ENCODE measurements at places on chromosomes 6 and 20. TPM values are rescaled to one million over a fixed set of nuclear protein-coding genes. Genes with fewer than 3 reads are reported as not detected.

CGAS gene
- 6.3 TPM for total RNA-seq

TMEM63B gene
- 43.2 TPM for total RNA-seq

PDE10A gene
- total RNA-seq, result 0.11 TPM

DNA sequence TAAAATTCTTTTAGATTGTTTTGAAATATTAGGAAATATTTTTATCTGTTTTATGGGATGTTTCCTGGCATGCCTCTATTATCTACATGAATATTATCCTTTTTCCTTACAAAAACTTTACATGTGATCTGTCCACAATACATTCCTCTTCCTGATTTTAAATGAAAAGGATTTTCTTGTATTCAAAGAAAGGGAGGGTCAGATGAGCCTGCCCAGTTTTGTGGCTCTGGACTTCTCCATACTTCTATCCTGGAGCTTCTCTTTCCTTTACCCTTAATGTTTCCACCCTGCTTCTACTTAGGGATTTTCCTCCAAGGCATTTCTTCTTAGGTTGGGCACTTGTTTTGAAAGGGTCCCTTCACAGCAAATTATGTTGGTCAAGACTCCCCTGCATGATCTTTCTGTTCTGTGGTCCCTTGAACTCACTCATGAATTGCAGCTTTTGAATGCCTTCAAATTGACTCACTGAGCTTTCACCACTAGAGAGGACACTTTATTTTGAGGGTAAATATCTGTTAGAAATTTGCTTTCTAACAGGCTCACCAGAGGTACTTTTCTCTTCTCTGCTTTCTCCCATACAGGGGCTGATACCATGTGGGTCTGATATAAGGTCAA lies 104.9 kb downstream of the CENPW start:
- no peak overlapping the region for H3K4me3 ChIP-seq
- H3K27me3 ChIP-seq, result no peaks in the 10 kb centered on the region
- H3K36me3 ChIP-seq, result no peaks in the 10 kb centered on the region

- no peak overlapping the region for H3K27ac ChIP-seq
- no peaks in the 10 kb centered on the region for H3K4me1 ChIP-seq
- H3K4me3 ChIP-seq, result no peak overlapping the region
- H3K36me3 ChIP-seq, result no peaks in the 10 kb centered on the region
- H3K27me3 ChIP-seq, result 0 out of 2 replicates have a peak, but pooled peaks cover 4% of the 10 kb centered on the region
These were observed 9.4 kb downstream of the PACSIN1 start for GRCh38 chr6:34475238-34475682.

GRCh38 chr20:2285193-2285592 lies 10.6 kb upstream of the TGM3 start:
- no peak overlapping the region for H3K4me3 ChIP-seq
- no peak overlapping the region for H3K27ac ChIP-seq
- no peaks in the 10 kb centered on the region for H3K27me3 ChIP-seq
- DNase-seq, result no peak
- H3K36me3 ChIP-seq, result no peaks in the 10 kb centered on the region

GRCh38 chr20:63509088-63509564 lies 10.2 kb upstream of the EEF1A2 start:
- DNase-seq, result peak; percentile 37
- peaks cover 6% of the 10 kb centered on the region for H3K27me3 ChIP-seq
- no peaks in the 10 kb centered on the region for H3K4me1 ChIP-seq
- H3K27ac ChIP-seq, result no peak overlapping the region
- no peaks in the 10 kb centered on the region for H3K36me3 ChIP-seq

GRCh38 chr20:19427480-19427879 lies 215.0 kb downstream of the SLC24A3 start:
- peak; percentile 13 for DNase-seq
- no peaks in the 10 kb centered on the region for H3K36me3 ChIP-seq
- no peaks in the 10 kb centered on the region for H3K27me3 ChIP-seq
- H3K27ac ChIP-seq, result no peak overlapping the region
- H3K4me3 ChIP-seq, result no peak overlapping the region

DNA sequence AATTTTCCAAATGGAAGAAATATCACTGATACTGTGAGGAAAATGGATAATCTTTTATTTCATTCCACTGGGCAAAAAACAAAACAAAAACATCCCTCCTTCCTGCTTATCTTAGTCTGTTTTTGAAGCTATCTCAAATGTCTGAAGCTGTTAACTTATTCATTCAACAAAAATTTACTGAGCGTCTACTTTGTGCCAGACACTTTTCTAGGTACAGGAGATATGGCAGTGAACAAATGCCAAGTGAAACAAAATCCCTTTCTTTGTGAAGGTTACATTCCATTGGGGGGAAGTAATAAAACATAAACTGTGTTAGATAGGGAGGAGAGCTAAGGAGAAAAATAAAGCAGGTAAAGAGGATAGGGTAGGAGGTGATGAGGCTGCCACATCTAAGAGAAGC lies 47.5 kb downstream of the TNFRSF21 start:
- H3K4me1 ChIP-seq, result no peaks in the 10 kb centered on the region
- H3K27ac ChIP-seq, result no peak overlapping the region
- H3K4me3 ChIP-seq, result no peak overlapping the region
- no peaks in the 10 kb centered on the region for H3K27me3 ChIP-seq
- DNase-seq, result no peak

DNA sequence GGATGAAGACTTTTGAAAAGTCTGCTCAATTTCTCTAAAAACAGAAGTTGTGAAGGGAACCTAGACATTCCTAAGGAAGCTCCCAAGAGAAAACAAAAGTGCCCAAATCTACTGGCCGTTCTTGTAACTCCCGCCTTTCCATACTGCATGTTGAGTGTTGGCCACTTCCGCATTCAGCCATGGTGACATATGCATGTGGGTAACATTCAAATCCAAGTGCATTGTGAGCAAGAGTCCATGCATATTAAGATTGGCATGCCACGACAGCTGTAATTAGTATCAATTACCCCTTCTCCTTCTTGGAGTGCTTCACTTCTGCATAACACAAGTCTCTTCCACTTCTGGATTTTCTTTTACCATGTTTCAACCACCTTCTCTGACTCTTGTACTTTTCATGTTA lies 8.4 kb downstream of the SLC35D3 start:
- H3K4me1 ChIP-seq, result no peaks in the 10 kb centered on the region
- H3K36me3 ChIP-seq, result no peaks in the 10 kb centered on the region
- H3K27me3 ChIP-seq, result peaks cover 8% of the 10 kb centered on the region
- no peak for DNase-seq

DNA sequence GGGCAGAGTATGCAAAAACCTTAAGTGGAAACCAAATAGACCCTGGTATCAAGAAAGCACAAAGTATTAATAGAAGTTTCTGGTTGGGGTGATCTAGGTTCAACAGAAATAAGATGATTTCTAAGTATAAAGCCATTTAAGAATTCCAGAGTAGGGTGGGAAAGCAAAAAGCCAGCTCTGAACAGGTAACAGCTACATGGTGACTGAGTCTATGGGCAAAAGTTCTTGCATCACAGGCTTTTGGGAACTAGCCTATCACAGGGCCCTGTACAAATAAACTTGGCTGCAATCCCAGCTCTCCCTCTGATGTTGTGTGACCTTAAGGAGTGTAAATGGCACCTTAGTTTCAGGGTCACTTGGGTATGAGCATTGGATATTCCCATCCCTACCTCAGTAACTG lies 5.5 kb downstream of the TCF19 start:
- H3K27ac ChIP-seq, result no peak overlapping the region
- no peaks in the 10 kb centered on the region for H3K27me3 ChIP-seq
- no peak overlapping the region for H3K4me3 ChIP-seq
- DNase-seq, result no peak
- H3K4me1 ChIP-seq, result 0 out of 2 replicates have a peak, but pooled peaks cover 3% of the 10 kb centered on the region

GRCh38 chr20:11350126-11351005 lies 567.3 kb upstream of the BTBD3 start:
- H3K4me3 ChIP-seq, result no peak overlapping the region
- no peaks in the 10 kb centered on the region for H3K36me3 ChIP-seq
- H3K27ac ChIP-seq, result no peak overlapping the region
- DNase-seq, result peak; percentile 73
- H3K27me3 ChIP-seq, result no peaks in the 10 kb centered on the region
- H3K4me1 ChIP-seq, result peaks cover 10% of the 10 kb centered on the region

GRCh38 chr20:50330504-50331313 lies 140.1 kb downstream of the CEBPB start:
- no peaks in the 10 kb centered on the region for H3K27me3 ChIP-seq
- H3K27ac ChIP-seq, result no peak overlapping the region
- peaks cover 26% of the 10 kb centered on the region for H3K4me1 ChIP-seq
- H3K4me3 ChIP-seq, result no peak overlapping the region
